Activated CD4-positive, CD25-positive, alpha-beta regulatory T cell (primary cell): ENCODE measurements at places on chromosomes 1 and 21.

DNA sequence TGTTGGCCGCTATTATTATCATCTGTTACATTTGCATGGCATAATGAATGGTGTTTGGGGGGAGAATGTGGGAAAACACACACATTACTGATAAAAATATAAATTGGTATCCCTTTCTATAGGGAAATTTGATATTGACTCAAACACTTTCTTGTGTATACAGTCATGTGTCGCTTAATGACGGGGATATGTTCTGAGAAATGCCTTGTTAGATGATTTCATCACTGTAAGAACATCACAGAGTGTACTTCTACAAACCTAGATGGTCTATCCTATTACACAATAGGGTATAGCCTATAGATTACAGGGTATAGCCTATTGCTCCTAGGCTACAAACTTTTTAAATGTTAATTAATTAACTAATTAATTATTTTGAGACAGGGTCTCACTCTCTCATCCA, 67.2 kb upstream of the B3GALNT2 start:
- DNase-seq = no peak

DNA sequence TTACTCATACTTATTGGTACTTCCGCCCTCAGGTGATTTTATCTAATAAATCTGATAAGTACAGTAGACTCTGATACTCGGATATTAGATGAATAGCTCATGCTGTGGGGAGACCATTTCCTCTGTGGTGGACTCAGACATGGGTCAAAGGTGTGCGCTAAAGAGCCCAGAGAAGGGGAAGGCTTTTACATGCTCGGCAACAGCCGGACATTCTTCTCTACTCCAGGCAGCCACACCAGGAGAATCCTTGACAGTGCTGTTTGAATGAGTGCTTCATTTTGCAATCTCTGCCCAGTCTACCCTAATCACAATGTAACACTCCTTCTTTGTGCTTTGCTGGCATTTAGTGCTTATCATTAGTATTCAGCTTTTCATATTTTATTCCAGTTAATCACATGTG, 322.2 kb upstream of the USP25 start:
- DNase-seq = no peak

- no peak for DNase-seq
Observed at GRCh38 chr1:151711951-151712350, 4.7 kb downstream of the CELF3 start.

- DNase-seq = no peak
Observed at GRCh38 chr1:93765099-93765498, 83.5 kb upstream of the BCAR3 start.

GRCh38 chr1:40620586-40621210, 44.8 kb downstream of the RIMS3 start:
- DNase-seq = no peak

- DNase-seq = no peak
Observed at GRCh38 chr1:232477728-232478127, 152.2 kb downstream of the SIPA1L2 start.

- DNase-seq = no peak
Observed at GRCh38 chr21:17139696-17140095, 373.1 kb upstream of the CXADR start.

DNA sequence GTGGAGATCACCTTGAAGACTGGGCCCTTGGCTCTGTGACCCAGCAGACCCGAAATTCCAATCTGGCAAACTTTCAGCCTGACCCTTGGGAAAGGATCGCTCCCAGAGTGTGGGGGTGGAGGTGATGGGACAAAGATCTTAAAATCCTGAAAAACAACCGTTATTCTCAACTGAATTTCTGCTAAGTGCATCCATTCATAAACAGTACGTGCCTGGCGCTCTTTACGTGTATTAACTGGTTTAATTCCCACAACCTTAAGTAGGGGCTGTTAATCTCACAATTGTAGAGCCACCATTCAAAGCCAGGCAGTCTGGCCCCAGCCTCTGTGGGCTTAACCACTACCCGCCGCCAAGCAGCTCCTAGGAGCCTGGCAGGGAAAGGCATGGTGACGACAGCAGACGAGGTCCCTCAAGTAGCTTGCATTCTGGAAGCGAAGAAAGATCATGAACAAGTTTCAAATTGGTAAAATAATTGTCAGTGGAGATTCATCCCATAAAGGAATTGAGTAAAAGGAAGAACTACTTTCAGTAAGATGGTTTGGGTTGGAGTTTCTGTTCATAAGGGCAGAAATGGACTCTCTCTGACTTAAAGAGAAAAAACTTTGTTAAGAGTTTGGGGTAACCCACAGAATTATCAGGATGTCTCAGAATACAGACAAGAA, 11.4 kb upstream of the RGS16 start:
- DNase-seq = no peak

GRCh38 chr1:1122981-1123480, 7.1 kb upstream of the C1orf159 start:
- no peak for DNase-seq

DNA sequence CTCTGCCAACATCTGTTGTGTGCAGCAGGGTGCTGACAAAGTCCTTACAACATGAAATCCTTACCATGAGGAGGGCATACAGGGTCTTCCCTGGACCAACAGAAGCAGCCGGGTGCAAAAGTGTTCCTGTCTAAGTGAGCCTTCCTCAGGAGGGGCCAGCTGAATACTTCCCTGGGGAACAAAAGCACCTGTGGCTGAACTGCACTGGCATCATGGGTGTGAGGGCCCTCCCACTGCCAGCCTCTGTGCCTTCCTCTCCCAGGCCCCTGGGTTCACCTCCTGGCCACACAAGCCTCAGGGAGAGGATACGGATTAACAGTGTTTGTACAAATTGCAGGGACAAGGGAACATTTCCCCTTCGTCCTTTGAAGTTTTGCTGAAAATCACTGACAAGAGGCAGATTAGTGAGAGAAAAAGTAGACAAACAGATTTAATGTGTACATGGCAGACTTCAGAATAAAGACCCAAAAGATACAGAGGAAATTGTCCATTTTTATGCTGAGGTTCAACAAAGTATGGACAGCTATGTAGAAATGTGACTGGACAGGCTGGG, 91.0 kb upstream of the PPM1J start:
- no peak for DNase-seq

DNA sequence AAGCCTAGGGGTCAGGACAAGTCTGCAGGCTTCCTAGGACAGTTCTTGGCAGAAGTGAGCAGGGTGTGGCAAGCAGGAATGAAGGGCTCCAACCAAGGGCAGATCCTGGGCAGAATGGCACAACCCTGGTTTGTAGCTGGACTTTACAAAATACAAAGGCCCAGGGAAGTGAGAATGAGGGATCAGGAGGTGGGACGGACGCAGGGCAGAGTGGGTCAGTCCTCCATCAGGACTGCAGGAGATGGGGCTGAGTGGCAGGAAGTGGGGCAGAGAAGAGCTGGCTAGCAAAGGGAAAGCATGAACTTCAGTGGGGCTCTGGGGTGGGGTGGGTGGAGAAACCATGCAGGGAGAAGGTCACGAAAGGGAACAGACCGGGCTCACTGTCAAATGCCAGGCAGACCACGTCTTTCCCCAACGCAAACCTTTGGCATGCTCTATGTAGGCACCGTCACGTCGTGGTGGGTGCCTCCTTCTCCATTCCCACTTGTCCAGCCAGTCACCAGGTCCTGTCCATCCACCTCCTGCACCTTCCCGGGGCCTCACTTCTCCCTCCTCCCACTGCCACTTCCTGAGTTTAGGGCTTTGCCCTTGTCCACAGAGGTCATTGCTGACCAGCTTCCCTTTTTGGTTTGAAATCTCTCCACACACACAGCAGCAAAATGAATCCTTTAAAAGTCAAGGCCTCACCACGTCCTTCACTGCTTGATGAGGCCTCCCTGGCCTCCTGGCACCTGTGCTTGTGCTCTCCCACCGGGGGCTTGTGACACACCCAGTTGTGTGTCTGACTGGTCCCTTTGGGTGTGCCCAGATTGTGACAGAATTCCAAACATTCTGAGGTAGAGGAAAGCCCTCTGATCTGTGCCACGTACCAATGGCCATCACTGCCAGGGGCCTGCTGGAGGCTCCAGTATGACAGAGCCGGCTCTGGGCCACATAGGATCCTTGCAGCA, 8.7 kb upstream of the CLDN19 start:
- DNase-seq = no peak

DNA sequence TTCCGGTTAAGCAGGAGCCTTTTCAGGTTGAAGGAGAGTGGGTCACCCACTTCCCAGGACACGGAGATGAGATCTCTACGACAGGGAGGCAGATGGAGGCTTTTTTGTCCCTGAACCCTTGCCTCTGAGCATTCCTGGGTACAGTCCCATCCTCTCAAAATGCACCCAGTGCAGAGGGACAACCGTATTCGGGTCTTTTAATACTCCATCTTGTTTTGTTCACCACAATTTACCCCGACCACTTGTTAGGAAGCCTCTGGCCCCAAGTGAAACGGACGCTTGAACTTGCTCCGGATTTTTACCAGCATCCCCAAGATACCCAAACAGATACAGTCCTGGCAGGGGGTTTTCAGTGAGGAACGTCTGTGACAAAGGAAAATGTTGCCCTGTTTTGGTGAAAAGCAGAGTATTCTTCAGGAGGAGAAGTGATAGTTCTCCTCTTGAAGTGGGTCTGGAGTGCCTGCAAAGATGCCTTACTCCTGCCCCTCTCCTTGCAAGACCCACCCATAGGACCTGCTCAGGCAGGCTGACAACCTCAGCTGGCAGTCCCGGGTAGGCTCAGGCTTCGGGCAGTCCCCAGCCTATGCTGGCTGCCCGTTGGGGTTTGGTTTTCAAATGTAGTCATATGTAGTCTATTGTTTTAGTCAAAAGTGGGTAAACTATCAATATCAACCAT, 669 bp upstream of the ARL8A start:
- no peak for DNase-seq

DNA sequence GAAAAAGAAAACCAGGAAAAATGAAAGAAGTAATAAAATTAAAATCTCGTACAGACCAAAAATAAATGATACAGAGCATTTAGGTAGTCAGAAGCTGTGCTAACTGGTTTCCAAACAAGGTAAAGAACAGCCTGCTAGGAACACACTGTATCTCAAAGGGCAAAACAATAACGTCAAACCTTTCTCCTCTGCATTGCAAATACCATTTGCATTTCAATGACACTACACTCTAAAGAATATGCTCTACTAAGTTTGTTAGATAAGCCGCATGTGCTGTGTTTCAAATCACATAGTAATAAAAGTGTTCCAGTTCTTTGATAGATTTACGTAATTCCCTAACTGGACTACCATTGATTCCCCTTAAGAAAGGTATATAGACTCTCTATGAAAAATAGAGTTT, 648.8 kb downstream of the PLA2G4A start:
- no peak for DNase-seq

GRCh38 chr1:176315519-176316220, 108.6 kb upstream of the COP1 start:
- no peak for DNase-seq

GRCh38 chr1:72288886-72289285, 6.5 kb upstream of the NEGR1 start:
- no peak for DNase-seq

GRCh38 chr1:203199816-203200571, 13.5 kb upstream of the CHI3L1 start:
- DNase-seq = no peak

DNA sequence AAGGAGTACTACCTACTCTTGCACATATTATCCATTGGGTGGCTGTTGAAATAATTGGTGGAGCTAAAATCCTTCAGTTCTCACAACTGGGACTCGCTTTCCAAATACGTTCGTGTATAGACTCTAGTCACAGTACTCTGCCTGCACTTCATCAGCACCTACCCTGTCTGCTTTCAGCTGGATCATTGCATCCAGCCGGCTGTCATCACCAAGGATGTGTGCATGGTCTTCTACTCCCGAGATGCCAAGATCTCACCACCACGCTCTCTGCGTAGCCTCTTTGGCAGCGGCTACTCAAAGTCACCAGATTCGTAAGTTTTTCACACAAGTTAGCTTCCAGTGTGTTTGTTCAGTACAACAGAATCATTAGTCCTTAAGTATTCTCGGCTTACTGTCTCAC, 37.3 kb upstream of the PGD start:
- no peak for DNase-seq

DNA sequence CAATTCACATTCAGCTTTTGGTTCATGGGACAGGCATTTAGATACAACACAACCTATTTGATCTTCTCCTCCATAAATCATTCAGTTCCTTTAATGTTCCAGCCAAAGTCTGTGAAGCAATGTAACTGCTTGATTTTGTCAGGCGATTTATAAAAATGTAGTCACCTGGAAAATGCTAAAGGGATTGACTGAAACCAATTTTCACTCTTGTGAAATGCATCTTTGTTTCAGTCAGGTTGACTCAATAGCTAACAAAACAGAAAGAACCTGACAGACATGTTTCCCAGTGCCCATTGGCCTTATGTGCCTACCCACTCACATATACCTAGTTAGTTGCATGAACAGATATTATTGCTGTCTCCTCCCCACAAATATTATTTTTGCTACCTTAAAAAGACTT, 335.7 kb downstream of the CHRM3 start:
- no peak for DNase-seq

GRCh38 chr1:185680453-185680852, 53.7 kb upstream of the HMCN1 start:
- no peak for DNase-seq

GRCh38 chr1:5707566-5708345, 284.5 kb downstream of the NPHP4 start:
- DNase-seq = no peak

DNA sequence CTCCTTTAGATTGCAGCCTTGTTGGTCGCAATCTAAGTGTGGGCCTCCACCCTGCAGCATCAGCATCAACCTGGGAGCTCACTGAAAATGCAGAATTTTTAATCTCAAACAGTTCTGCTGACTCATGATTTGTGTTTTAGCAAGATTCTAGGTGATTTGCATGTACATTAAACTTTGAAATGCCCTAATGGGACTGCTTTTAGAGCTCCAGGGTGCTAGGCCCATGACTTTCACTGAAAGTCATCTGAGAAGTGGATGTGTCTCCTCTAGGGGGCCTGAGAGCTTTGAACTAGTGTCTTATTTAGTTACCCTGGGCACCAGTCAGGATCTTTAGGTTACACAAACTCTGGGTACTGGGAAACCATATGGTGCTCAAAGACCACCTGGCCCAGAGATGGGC, 9.0 kb downstream of the TRIM67 start:
- no peak for DNase-seq

- no peak for DNase-seq
Observed at GRCh38 chr1:101738475-101738874, 258.3 kb downstream of the OLFM3 start.

GRCh38 chr1:176949033-176949662, 215.4 kb downstream of the ASTN1 start:
- no peak for DNase-seq

DNA sequence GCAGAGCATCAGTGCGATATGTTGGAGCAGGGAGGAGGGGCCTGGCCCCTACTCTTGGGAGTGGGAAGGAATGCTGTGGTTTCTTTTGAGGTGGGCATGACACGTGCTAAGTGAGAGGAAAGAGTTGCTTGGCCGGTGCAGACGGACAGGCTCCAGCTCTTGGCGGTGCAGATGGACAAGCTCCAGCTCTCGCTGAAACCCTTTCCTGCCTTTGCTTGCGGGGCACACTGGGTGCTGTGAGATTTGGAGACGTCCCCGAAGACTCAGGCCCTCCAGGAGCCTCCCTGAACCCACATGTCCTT, 15.9 kb downstream of the PDXK start:
- no peak for DNase-seq

GRCh38 chr1:177586429-177586828, 383.4 kb downstream of the SEC16B start:
- DNase-seq = no peak
